ENCODE measurements at places on chromosomes 11 and 22. TPM values are rescaled to one million over a fixed set of nuclear protein-coding genes. Genes with fewer than 3 reads are reported as not detected.

CCDC87 gene
- not detected for total RNA-seq

ROBO4 gene
- 14.1 TPM for total RNA-seq

OR5A1 gene
- not detected for total RNA-seq

KCNJ1 gene
- not detected for total RNA-seq

HORMAD2 gene
- total RNA-seq = not detected

CTTN gene
- total RNA-seq = 71.5 TPM

OR51B5 gene
- total RNA-seq = 0.52 TPM

JAML gene
- 6.8 TPM for total RNA-seq

OR51B2 gene
- not detected for total RNA-seq

UCP2 gene
- total RNA-seq = 25.1 TPM

SYT8 gene
- total RNA-seq = not detected

All from skeletal muscle tissue (tissue), 5 donors.